Effector memory CD4-positive, alpha-beta T cell (primary cell): ENCODE measurements at places on chromosomes 2 and 18.

- no peak for DNase-seq
Observed at GRCh38 chr2:39981883-39982311, 202.8 kb upstream of the THUMPD2 start.

- DNase-seq: no peak
Observed at GRCh38 chr2:207926989-207927300, 98.4 kb downstream of the PLEKHM3 start.

DNA sequence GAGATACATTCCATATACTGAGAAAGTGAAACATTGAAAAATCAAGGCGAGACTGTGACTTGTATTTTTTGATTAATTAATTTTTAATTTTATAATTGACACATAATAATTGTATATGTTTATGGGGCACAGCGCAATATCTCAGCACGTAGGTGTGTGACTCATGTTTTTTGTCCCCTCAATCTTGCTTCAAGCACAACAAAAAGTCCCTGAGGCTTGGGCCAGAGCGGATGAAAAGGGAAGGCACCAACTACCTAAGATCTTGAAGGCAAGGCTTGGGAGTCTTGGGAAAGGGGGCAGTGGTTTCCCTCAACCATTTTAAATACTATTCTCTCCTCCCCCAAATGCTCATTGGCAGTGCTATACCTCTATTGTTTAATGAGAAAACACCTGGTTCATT is 9.9 kb downstream of the SGPP2 start:
- DNase-seq: no peak

GRCh38 chr2:156666130-156666785 is 230.1 kb downstream of the GPD2 start:
- DNase-seq: no peak

DNA sequence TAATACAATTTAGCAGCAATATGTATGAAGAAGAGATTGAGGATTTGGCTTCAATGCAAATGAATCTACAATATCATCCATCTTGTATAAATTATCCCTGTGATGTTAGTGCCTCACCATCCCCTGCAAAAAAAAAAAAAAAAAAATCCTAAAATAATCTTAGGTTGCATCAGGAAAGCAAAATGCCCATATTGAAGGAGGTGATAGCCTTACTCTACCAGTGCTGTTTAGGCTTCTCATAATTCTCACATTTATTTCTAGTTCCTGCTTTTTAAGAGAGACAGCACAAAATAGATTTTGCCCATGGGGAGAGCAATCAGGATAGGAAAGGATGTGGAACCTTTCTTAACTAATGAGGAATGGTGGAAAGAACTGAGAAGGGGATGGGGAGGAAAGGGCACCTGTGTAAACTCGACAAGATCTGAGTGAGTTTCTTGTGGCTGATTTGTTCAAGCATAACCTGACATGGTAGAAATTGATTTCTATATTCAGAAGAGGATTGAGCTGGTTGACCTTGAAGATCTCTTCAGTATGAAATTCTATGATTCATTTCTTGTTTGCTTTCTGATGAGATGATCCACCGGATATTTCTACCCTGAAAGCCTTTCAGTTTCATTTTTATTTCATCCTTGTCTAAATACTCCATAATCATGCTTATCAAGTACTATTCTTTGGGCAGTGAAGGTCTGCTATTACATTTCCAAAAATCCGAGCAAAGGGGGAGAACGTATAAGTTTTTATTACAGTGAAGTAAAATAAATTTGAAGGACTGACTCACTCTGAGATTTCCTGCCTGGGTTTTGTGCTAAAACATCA is 391.2 kb downstream of the PTPRM start:
- DNase-seq: no peak

GRCh38 chr2:26654061-26654340 is 12.8 kb upstream of the CIB4 start:
- DNase-seq: no peak

- no peak for DNase-seq
Observed at GRCh38 chr2:3588084-3588483, 6.8 kb upstream of the COLEC11 start.

- no peak for DNase-seq
Observed at GRCh38 chr2:238427435-238428162, 872 bp downstream of the ASB1 start.

GRCh38 chr2:144048631-144049060 is 471.3 kb downstream of the ZEB2 start:
- no peak for DNase-seq

DNA sequence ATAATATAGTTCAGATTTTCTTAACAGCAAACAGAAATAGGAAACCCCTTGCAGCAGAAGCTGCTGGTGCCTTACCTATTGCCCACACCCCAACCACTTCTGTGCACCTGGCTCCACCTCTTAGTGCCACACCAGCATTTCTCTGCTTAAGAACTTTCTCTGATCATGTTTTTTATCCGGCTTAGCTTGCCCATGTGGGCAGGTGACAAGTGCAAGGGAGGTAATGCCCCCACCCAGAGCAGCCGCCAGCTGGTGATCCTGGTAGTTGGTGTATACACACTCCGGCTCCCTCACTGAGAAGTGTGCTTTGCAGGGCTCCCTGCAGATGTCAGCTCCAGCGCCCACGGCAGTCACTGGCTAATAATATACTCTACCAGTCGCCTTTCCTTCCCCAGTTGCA is 126.3 kb downstream of the ALPK2 start:
- DNase-seq: no peak

- no peak for DNase-seq
Observed at GRCh38 chr2:150211164-150211631, 276.3 kb downstream of the RND3 start.

- DNase-seq: no peak
Observed at GRCh38 chr2:101830555-101830954, 133.0 kb downstream of the MAP4K4 start.

- DNase-seq: no peak
Observed at GRCh38 chr2:123144082-123144481, 881.0 kb upstream of the CNTNAP5 start.

GRCh38 chr18:55847960-55848359 is 260.0 kb upstream of the TCF4 start:
- no peak for DNase-seq

- DNase-seq: no peak
Observed at GRCh38 chr2:236718207-236718992, 148.8 kb downstream of the ACKR3 start.

DNA sequence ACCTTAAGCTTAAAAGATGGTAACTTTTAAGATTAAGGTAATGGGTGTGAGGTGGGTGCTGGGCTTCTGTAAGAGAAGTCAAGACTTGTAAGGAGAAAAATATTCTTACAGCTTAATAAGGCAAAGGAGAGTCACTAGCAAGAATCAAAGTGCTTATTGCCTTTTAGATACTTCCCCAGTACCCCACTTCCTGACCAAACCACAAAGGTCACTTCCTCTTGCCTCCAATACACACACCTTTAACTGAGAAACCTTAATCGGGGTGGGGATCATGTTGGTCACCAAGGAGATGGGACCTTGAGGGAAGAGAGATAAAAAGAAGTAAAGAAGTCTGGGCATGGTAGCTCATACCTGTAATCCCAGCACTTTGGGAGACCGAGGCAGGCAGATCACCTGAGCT is 10.6 kb upstream of the ATG16L1 start:
- DNase-seq: no peak

DNA sequence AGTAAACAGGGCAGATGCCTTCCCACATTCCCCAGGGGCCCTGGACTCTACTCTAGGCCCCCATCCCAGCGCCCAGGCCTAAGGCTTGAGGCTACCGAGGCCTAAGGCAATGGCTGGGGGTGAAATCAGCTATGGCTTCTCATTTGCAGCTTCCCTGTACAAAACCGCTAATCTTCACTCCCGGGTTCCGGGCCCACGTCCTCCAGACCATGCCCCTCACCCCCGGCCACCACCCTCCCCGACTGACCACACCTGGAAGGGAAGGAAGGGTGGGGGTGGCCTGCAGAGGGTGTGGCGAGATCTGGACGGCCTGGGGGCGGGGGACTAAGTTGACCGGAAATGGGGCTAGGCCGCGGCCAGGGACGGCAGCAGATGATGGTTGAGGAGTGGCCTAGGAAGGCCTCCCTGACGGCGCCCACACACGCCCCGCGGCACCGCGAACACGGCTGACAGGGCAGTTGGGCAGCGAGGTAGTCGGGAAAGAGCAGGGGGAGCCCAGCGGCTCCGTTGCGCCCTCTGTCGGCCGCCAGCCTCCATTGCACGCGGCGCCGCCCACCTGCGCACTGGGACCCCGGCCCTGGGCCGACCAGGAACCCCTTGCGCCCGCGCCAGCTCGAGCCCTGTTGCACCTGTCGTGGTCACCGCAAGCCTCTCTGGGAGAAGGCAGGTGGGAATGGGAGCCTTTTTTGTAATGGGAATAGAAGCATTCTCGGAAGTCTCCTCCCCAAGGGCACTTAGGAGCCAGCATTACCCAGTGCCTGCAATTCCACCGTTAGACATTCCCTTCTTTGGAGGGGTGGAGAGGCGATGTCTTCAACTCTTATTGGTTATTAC is 117.1 kb upstream of the STPG4 start:
- peak; percentile 31 for DNase-seq

- no peak for DNase-seq
Observed at GRCh38 chr18:32482117-32482516, 11.4 kb upstream of the GAREM1 start.

DNA sequence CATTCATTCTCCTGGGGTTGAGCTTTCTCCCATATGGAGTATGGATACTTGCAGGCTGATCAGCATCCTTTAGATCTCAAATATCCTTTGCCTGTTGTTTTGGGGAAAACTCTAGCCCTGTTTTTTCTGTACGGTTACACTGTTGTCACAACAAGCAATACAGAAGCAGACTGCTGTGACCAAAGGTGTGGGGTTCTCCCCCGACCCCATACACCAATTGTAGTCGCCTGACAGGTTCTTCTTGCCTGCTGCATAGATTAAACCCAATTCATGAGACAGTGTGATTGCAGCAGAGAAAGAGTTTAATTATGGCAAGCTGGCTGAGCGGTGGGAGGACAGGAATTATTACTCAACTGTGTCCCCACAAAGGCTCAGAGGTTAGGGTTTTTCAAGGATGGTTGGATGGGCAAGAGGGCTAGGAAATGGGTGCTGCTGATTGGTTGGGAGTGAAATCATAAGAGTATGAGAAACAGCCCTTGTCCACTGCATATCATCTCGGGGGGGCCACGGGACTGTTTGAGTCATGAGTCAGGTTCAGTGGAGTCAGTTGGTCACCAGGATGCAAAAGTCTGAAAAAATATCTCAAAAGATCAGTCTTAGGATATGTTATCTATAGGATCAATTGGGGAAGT is 40.6 kb downstream of the ITGB1BP1 start:
- DNase-seq: no peak

GRCh38 chr18:3721771-3722648 is 272.0 kb downstream of the TGIF1 start:
- no peak for DNase-seq

DNA sequence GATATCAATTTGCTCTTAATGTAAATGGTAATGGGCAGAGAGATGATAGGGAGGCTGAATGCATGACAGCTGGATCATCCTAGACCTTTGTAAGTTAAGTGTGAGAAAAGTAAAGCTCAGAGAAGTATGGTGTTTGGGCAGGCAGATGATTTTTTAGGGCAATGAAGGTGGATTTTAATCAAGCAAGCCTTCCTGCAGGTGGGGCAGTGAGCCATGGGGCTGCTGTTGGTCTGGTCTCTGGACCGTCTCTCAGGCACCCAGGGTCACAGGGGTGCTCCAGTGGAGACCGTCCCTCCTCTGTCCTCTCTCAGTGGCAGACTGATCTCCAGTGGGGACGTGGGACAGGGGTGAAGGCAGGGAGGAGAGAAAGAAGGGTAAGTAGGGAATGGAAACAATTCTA is 69.8 kb upstream of the STK17B start:
- DNase-seq: no peak

DNA sequence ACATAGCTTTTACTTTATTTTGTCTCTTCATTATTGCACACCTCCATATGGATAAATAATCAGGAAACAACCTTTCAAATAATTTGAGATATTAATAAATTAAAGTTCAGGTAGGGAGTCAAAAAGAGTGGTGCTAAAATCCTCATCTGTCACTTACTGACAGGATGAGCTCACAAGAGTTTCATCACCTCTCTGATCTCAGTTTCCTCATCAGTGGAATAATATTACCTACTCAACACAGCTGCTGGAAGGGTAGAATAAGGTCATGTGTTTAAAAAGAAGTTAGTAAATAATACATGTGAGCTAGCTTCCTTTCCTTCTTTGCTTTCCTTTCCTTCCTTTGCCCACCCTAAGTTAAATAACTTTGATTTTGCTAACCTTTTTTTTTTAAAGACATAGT is 61.9 kb downstream of the RDH14 start:
- no peak for DNase-seq

- no peak for DNase-seq
Observed at GRCh38 chr2:109246176-109246575, 117.2 kb downstream of the SH3RF3 start.

DNA sequence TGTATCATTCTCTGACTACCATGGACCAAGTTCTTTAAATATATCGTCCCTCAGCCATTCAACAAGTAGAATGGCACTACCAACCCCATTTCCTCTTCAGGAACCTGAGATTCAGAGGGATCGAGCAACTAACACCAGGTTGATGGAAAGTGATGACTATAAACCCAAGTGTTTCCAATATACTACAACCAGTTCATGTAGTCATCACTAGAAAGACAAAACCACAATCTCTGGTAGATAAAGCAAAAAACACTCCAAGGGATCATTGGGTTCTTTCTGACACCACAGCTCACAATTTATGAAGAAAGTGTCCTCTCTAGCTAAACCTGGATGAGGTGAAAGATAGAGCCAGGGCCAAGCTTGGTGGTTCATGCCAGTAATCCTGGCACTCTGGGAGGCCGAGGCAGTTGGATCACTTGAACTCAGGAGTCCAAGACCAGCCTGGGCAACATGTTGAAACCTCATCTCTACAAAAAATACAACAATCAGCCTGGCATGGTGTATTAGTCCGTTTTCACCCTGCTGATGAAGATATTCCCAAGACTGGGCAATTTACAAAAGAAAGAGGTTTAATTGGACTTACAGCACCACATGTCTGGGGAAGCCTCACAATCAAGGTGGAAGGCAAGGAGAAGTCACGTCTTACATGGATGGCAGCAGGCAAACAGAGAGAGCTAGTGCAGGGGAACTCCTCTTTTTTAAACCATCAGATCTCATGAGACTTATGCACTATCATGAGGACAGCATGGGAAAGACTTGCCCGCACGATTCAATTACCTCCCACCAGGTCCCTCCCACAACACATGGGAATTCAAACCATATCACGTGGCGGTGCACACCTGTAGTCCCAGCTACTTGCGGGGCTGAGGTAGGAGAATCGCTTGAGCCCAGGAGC is 2.2 kb downstream of the CD226 start:
- no peak for DNase-seq

DNA sequence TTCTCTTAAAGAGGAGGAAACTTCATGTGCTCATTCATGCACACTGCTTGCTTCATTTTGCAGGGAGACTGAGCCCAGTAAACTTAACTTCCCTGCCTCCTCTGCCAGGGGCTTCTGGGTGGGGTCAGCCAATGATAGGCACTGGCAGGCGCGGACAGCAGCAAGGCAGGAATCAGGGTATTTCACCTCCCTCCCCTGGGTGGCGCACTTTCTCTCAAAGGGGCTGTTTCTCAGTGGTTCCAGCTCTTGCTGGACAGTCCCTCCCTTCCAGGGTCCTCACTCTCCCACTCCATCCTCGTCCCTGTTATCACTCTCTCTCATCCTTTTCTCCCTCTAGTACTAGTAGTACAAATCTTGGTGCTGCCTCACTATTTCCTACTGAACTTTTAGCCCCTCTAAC is 320.5 kb upstream of the ZNF521 start:
- DNase-seq: no peak
